ENCODE measurements at places on chromosomes 2 and 18.
A peak's percentile ranks its signal among the peaks of the same experiment; 100 is the strongest.

GRCh38 chr2:207676827-207677354, 34.5 kb upstream of the CCNYL1 start:
- H3K4me3 ChIP-seq = no peak overlapping the region
- no peaks in the 10 kb centered on the region for H3K36me3 ChIP-seq
- DNase-seq = peak; percentile 91
- H3K27ac ChIP-seq = peak overlapping the region; percentile 55
- no peaks in the 10 kb centered on the region for H3K27me3 ChIP-seq

DNA sequence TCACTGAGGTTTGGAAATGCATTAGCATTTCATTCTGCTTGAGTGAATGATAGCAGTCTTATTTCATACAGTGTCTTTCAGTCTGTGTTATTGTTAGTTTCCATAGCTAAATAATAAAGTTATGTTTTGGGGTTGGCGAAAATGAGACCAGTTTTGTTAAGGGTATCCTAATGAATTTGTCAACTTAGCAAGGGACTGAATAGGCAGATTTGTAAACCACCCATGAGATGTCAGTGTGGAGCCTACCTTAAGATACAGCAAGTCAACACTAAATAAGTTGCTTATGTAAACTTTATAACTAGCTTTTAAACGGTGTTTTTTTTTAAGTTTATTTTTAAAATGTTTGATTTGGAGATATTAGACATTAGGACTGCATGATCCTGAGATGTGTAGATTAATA, 11.9 kb downstream of the NAPG start:
- H3K4me3 ChIP-seq = no peak overlapping the region
- DNase-seq = no peak
- H3K27me3 ChIP-seq = no peaks in the 10 kb centered on the region
- H3K4me1 ChIP-seq = peaks cover 3% of the 10 kb centered on the region
- H3K27ac ChIP-seq = no peak overlapping the region

- H3K4me3 ChIP-seq = no peak overlapping the region
- no peak for DNase-seq
- H3K36me3 ChIP-seq = no peaks in the 10 kb centered on the region
- no peaks in the 10 kb centered on the region for H3K4me1 ChIP-seq
- H3K27me3 ChIP-seq = no peaks in the 10 kb centered on the region
These were observed 194.9 kb upstream of the BOD1L2 start for GRCh38 chr18:56952026-56952425.

- H3K4me3 ChIP-seq = peak within 1 kb of the TSS; percentile 56
- H3K27ac ChIP-seq = peak within 1 kb of the TSS; percentile 20
- H3K36me3 ChIP-seq = no peaks in the 10 kb centered on the region
- H3K27me3 ChIP-seq = peaks cover 86% of the 10 kb centered on the region
These were observed at the start of gene DLX1 for GRCh38 chr2:172085460-172086159. Gene DLX1, plus strand, starts transcription at chr2:172085507. Its CDS starts 171 bp downstream, at chr2:172085678.

- H3K4me1 ChIP-seq = peaks cover 3% of the 10 kb centered on the region
- peaks cover 8% of the 10 kb centered on the region for H3K36me3 ChIP-seq
- H3K4me3 ChIP-seq = no peak overlapping the region
- no peaks in the 10 kb centered on the region for H3K27me3 ChIP-seq
- peak; percentile 38 for DNase-seq
- H3K27ac ChIP-seq = no peak overlapping the region
These were observed 9.3 kb downstream of the RNF152 start for GRCh38 chr18:61883547-61883946.

- H3K27me3 ChIP-seq = no peaks in the 10 kb centered on the region
- H3K27ac ChIP-seq = no peak overlapping the region
- peaks cover 2% of the 10 kb centered on the region for H3K36me3 ChIP-seq
These were observed 31.1 kb downstream of the EPAS1 start for GRCh38 chr2:46328291-46328690.
